ENCODE measurements at places on chromosomes 11 and 22.
A peak's percentile ranks its signal among the peaks of the same experiment; 100 is the strongest.

DNA sequence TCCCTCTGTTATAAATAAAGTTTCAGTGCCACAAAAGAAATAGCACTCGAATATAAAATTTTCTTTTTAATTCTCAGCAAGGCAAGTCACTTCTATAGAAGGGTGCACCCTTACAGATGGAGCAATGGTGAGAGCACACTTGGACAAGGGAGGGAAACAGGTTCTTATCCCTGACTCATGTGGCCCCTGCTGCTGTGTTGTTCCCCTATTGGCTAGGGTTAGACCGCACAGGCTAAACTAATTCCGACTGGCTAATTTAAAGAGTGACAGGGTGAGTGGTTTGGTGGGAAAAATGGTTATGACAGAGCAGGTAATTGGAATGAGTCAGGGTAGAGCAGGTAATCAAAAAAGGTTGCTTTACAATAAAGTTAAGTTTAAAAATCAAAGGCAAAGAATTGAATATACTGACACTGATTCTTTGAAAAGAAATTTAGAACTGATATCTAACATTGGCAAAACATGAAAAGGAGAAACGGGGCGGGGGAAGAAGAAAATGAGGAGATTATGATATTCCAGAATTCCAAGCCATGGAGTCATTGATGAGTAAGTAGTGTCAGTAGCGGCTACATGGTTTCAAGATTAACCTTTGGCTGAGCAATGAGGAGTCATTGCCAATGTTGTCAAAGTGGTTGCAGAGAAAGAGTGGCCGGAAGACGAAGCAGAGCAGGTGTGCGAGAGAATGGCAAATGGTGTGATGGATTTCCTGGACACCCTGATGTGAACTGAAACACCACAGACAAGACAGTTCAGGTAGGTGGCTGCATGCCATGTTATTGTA, 48.4 kb upstream of the MRGPRX1 start:
- no peak for DNase-seq

GRCh38 chr11:97761175-97761574, 1259.6 kb upstream of the CNTN5 start:
- DNase-seq, result no peak

GRCh38 chr22:31692186-31692886, 30.3 kb upstream of the PISD start:
- DNase-seq, result peak; percentile 18

- DNase-seq, result peak; percentile 56
These were observed 709 bp downstream of the FTH1 start for GRCh38 chr11:61966734-61967115.

GRCh38 chr11:39860931-39861330, 1598.5 kb downstream of the LRRC4C start:
- DNase-seq, result no peak

DNA sequence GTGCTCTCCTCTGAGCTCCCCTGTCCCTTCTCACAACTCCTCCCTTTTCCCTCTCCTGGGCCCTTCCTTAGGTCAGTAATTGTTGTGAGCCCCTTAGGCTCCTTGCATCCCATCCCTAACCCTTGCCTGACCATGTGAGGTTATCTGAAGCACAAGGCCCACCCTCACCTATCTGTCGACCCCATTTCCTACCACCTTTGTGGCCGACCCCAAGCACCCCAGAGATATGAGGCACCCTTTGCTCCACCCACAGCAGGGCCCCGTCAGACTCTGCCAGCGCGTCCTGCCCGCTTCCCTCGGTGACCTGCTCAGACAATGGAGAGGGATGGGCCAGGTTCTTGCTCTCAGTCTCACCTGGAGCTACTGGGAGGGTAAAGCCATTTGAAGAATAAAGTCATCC, 1.3 kb downstream of the GNG3 start:
- peak; percentile 76 for DNase-seq

DNA sequence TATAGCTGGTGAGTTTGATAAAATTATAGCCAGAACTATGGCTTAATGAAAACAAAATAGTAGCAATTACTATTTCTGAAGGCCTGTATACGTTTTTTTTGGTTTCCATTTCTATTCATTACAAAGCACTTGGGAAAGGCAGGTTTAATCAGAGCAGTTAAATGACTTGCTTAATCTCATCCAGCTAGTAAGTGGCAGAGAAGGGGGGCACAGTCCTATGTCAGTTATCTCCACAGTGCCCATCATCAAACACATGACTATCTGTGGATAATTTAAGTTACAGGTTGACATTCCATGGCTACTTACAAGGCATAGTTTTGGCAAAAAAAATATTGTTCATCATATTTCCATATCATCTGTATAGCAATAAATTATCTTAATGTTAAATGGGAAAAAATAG, 93.7 kb downstream of the PGR start:
- no peak for DNase-seq

DNA sequence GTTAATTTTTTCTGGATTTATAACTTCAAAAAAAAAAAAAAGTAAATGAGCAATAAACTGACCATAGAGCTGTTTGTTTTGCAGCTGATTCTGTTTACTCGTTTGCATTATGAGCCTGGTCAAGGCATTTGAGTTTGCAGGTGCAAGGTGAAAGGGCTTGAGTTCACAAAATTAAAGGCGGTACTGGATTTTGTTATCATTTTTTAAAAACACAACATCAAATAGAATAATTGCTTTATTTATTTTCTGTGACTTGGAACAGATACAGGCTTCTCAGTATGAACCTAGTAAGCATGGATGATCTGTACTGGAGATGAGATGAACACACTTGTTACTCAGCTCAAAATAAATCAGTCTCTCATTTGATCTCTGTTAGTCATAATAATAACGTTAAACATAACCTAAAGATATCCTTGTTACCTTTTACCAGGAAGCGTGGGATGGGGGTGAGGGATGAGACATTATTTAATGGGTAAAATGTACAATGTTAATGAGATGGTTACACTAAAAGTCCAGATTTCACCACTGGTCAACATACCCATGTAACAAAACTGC, 137.8 kb downstream of the LUZP2 start:
- no peak for DNase-seq

- no peak for DNase-seq
These were observed 196.2 kb downstream of the KIRREL3 start for GRCh38 chr11:126804363-126804762.

- no peak for DNase-seq
These were observed 310.1 kb upstream of the SORL1-AS1 start for GRCh38 chr11:121762820-121763219.

- DNase-seq, result no peak
These were observed 24.4 kb upstream of the TXNRD2 start for GRCh38 chr22:19965771-19966709.

GRCh38 chr11:86738568-86738967, 61.8 kb upstream of the PRSS23 start:
- DNase-seq, result no peak

DNA sequence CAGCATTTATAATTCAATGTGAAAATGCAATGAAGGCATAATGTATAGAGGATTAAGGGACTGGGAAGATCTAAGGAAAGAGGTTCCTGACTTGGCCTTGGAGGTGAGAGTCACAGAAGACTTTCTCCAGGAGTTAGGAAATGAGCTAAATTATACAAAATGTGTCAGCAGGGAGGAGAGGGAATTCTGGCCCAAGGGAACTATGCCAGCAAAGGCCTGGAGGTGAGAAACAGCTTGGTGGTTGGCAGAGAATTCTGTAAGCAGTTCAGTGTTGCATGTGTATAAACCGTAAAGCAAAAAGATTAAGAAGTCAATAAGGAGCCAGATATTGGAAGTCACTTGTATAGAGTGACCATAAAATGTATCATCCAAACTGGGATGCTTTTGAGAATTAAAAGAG, 142.2 kb upstream of the SESN3 start:
- DNase-seq, result no peak

DNA sequence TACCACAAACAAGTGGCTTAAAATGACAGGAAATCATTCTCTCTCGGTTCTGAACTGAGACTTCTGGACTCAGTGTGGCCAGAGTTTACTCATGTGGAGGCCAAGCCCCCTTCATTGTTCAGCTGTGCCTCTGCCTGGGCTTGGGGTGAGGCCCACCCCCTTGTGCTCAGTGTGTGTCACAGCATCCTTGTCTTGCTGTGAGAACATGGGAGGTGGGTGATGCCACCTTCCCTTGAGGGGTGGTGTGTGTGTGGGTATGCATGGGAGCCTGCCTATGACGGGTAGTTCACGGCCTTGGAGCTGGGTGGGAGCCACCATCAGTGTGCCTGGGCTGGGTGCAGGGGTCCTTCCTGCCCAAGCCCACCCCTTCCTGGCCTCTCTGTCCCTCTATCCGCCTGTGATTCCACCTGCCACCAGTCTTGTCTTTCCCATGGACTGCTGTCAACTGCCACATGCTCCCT, 101.7 kb downstream of the MORC2 start:
- DNase-seq, result peak; percentile 8

- DNase-seq, result no peak
These were observed 13.2 kb downstream of the A4GALT start for GRCh38 chr22:42707496-42707895.

DNA sequence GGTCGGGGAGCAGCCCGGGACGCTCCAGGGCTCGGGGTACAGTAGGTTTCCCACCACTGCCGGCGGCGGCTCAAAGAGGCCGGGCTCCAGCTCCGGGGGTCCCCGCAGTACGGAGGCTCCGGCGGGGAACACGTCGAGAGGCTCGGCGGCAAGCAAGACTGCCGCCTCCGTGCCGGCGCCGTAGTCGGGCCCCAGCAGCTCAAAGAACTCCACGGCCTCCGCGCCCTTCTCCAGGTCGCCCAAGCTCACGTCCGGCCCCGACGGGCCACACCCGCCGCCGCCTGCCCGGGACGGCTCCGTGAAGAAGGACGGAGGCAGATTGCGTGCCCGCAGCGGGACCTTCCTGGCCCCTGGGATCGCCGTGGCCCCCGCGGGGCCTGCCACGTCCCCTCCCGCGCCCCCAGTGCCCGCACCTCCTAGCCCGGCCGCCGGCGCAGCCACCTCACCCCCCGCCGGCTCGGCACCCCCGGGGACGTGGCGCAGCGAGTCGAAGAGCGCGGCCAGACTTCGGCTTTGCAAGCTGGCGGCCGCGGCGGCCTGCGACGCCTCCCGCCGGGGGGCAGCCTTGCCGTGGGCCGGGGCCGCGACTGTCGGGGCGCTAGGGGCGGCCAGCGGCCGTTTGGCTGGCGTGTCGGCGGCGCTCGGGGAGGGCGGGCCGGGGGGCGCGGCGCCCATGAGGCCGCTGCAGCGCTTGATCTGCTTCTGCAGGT, 775 bp downstream of the FAM181B start:
- peak; percentile 12 for DNase-seq

- DNase-seq, result no peak
These were observed 50.9 kb upstream of the TP53I11 start for GRCh38 chr11:45001466-45002165.

DNA sequence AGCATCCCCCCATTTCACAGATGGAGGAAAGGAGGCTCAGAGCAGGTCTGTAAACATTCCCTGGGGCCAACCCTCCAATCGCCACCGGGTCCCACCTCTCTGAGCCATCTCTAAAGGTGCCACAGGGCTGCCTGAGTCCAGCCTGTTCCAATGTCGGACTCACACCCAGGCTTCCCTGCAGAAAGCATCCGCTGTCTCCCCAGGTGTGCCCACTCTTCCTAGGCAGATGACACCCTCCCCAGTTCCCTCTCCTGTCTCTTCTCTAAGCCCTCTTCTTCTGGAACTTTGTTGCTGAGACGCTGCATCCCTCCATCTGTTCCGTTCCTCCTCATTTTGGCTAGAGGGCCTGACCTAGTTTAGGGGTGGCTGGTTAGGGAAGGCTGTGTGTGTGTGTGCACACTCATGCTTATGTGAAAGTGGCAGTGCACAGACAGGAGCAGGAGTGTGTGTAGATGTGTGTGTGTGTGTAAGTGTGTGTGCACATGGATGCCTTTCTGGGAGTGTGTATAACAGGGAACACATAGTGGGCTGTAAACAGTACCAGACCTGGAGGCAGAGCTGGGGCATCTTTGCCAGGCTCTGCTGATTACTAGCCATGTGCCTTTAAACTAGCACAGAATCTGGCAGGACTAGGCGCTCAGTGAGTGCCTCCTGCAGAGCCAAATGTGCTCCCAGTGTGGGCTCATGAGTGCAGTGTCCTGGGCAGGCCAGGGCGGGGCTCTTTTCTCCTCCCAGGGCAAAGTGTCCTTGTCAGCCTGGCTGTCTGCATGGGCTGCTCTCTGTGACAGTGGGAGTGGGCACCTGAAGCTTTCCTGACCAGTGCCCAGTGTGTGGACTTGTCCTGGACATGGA, 77.3 kb upstream of the NECTIN1 start:
- DNase-seq, result no peak

- no peak for DNase-seq
These were observed 70.7 kb downstream of the FLI1 start for GRCh38 chr11:128764424-128765095.
